ENCODE measurements at places on chromosomes 11 and 22. TPM values are rescaled to one million over a fixed set of nuclear protein-coding genes. Genes with fewer than 3 reads are reported as not detected.

The SYT9 gene
- not detected for total RNA-seq

The TEAD1 gene
- total RNA-seq, result 75.5 TPM

The HPS4 gene
- 23.0 TPM for total RNA-seq

The TLCD5 gene
- total RNA-seq, result 7.0 TPM

The ALG8 gene
- total RNA-seq, result 40.5 TPM

The NCF4 gene
- not detected for total RNA-seq

Measured in smooth muscle cell of bladder (primary cell).